NCI-H187 (cell line): ENCODE measurements at places on chromosomes 12 and 14.

DNA sequence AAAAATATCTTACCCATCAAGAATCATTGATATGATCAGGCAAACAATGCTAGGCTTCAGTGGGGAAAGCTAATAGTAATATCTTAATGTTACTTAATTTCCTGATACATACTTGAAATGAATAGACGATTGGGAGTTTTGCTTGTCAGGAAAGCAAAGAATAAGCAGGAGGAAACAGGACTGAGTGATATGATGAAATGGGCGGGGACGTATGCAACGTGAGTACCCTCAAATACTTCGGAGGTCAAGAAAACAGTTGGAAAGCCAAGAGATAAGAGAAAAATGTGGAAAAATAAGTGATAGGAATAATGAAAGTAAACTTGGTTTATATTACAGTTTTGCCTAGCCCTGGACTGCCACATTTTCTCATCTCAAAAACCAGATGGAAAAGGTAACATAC is 49.2 kb downstream of the METTL25 start:
- DNase-seq, result no peak

- no peak for DNase-seq
These were observed 2.2 kb downstream of the SCARB1 start for GRCh38 chr12:124861492-124861891.

- DNase-seq, result no peak
These were observed 13.1 kb downstream of the ITGA7 start for GRCh38 chr12:55694651-55695050.

DNA sequence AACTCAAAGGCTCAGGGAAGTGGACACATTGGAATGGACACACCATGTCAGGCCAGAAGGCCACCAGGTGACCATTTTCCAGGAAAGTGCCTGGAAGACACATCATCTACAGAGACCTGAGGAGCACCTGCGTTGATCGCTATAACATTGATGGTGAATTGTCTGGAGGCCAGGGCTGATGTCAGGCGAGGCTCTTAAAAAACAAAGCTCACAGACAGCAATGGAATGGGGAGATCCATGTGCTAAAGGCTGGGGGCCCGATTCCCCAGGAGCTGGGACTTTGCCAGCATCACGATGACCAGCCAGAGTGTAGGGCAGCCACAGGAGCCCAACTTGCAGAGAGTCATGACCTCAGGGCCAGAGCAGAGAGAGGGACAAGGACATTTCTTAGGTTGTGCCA is 30.3 kb downstream of the DIO3 start:
- DNase-seq, result no peak

DNA sequence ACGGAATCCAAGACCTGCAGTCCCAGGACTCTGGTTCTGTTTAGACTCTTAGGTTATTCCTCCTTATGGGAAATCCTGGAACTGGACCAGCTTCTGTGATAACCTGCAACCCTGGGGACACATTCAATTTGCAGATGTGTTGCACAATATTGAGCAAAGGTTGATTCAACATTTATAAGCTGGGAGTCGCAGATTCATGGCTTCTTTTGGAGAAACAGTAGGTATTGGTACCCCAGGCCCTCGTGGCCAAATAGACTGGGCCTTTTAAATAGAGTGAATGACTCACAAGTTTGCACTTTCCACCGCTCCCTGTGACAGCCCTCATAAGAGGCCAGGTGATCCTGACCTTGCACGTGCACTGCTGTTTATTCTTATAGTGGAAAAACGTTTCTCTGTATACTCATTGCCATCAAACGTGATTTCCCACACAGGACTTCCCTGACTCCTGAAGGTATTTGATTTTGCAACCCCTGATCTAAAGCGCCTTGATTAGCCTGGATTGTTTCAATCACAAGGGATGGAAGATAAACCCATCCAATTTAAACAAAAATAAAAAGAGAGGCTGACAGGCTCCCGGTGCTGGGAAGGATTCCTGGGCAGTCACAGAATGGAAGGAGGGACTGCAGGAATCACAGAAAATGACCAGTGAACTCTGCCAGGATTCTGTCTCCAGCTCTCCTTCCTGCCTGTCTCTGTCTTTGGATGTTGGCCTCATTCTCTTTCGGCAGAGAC is 98.0 kb downstream of the VCPKMT start:
- DNase-seq, result no peak

GRCh38 chr14:88163731-88164255 is 158.9 kb downstream of the GPR65 start:
- no peak for DNase-seq

DNA sequence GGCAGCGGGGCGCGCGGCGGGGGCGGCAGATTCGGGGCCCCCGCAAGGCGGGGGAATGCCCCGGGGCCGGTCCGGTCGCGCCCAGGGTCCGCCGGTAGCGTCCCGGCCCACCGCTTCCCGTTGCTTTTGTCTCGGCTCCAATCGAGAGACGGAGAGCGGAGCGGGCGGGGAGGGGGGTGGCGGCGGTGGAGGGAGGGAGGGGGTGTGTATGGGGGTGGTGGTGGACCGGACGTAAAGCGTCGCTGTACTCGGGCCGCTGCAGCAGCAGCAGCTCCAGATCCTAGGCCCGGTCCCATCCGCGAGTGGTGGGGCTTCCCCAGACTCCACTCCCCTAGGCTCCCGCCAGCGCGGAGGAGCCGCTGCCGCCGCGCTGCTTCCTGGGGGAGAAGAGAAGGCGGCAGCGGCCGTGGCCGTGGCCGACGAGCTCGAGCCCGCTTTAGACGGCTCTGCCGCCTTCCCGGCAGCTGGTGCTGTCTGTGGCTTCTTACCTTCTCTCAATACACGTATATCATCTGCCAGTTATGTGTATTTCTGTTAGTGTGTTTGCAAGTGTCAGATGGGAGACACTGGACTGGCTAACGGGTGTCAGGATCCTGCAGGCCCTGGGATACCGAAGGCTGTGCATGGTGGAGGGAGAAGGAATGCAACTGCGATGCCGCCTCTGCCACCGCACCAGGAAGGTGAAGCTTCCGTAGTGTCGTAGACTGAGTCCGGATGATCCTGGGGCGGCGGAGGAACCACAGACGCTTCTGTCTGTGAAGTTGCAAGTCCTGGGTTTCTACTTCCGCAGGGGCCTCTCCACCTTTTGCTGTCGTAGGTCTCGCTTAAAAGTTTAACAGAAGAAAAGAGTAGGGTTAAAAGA is 508 bp downstream of the CNOT2 start:
- DNase-seq, result peak; percentile 87

DNA sequence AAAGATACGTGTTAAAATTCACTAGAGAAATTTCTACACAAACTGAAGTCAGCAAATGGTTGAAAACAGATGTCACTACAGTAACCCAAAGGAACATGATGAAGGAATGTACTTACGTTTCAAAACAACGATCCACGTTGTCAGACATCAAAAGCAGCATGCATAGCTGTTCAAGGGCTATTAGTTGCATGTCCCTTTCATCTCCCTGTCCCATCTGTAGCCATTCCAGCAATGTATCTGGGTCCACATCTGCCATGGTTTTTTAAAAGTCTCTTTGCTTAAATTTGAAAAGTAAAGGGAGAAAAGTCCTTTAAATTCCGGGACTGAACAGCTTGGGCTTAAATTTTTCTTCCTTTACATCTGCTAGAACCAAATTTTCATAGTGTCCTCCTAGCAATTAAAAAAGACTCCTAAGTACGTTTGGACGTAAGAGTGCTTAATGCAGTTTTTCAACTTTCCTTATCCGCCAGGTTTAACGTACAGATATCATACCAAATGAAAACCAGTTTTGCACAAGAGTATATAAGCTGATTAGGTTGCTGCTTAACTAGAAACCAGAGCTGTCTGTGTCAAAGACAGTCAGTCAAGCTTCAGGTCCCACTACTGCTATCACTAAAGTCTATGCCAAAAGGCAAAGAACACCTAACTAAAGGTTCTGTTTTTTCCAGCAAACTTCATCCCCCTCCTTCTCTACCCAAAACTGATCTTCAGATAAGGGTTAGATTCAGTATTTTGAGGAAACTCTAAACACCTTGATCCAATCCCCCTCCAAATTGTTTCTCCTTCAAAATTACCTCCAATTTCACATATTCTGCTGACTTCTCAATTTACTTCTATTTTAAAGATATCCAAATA is 1.7 kb downstream of the HECTD1 start:
- peak; percentile 49 for DNase-seq

DNA sequence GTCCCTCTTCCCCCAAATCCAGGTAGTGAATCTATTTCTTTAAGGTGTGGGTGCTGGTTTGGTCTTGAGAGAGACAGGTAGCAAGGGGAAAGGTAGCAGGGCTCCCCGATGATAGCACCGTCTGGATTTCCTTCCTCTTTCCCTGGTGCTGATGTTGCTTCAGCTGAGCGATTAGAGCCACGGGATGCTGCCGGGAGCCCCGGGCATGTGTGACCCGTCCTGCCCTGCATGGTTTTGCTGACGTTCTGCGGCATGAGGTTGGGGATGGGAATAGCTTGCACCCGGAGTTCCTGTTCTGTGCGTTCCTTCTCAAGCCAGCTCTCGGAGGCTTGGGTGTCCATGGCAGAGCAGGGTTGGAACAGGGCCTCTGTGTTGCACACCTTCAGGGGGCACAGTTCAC is 107.3 kb downstream of the TSPAN9 start:
- DNase-seq, result no peak

GRCh38 chr14:45270031-45270430 is 17.0 kb upstream of the MIS18BP1 start:
- no peak for DNase-seq

DNA sequence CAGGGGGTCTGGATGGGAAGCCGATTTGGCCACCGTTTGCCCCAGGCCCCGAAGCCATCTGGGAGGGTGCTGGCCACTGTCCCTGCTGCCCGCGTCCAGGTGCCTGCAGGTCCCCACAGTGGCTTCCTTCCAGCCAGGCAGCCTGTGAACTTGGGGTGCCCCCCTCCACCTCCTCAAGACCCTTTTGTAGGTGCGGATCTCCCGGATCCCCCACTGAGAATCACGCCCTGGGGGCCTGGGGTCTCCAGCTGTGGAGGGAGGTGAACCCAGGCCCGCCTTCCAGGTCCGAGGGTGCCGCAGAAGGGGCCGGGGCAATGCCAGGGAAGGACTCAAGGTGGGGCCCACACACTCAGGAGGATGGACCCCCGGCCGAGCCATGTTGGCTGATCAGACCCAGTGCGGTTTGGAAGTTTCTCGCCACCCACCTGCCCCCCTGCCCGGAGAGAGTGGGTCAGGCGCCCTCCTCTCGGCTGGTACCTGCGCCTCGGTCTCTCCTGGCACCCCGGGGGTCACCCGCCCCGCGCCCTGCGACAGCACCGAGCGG is 1.7 kb downstream of the MMP17 start:
- no peak for DNase-seq

DNA sequence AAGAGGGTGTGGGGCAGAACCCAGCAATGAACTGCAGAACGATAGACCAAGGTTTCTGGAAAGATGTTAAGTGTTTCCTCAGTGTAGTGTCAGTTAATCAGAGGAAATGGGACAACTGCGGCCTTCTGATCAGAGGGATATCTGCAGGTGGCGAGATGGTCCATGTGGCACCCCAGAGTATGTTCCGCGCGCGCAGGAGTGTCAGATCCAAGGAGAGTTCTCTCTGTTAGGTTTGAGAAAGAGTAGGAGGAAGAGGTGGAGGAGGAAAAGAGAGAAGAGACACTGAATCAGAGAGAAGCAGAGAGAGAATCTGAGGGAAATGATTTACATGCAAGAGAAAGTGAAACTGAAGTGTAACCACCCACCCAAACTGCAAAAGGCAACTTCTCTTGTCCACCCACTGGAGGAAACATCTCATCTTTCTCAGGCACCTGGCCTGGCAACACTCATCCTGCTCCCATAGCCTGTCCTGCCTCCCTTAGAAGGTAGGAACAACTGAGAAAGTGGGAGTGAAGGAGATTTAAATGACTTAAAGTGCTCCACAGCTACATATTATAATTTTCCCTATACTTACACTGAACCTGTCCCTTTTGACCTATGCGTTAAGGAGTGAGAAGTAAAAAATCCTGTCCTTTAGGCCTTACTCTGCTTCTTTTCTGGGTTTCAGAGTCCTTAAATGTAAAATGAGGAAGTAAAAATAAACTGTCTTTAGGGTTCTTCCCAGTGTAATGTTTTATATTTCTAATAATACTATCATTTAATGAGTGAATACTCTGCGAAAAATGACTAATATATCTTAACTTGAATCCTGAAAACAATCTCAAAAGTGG is 6.8 kb upstream of the TESPA1 start:
- DNase-seq, result no peak

GRCh38 chr12:90399357-90399756 is 555.6 kb downstream of the CCER1 start:
- peak; percentile 25 for DNase-seq

DNA sequence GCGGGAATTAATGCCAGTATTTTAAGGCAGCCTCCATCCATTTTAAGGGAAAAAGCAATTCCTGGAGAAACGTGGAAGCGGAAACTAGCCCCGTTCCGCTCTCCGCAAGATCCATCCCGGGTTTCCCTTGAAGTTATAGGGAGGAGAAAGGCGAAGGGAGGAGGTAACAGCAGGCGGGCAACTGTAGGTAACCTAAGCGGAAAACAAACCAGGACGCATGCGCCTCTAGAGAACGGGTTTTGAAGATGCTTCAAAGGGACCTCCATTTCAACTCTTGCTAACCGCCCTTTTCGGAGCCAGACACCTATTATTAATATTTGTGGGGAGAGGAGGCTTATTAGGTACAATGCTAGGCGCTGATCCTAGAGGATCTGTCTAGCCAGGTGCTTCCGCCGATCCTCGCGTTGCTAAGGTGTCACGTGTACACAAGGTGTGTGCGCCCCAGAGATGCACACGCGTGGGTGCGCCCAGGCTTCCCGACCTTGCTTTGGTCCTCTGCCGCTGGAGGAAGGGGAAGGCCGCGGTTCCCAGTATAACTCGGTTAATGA is 6.2 kb downstream of the TBX5 start:
- no peak for DNase-seq

DNA sequence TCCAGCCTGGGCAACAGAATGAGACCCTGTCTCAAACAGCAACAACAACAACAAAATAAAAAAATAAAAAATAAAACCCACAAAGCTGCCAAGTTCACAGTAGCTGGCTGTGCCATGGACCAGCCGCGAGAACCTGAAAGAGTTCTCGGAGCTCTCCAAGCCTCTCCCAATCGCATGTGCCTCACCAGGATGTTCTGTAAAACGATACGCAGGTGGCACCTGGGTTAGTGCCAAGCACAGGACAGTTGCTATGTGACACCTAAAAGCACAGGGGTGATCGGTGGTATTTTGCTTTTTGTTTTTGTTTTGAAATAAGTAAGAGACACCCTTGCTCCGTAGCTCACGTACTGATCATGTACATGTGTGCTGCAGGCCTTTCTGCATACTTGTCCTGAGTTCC is 52.4 kb downstream of the RFLNA start:
- DNase-seq, result no peak

GRCh38 chr12:44154128-44154527 is 318.2 kb downstream of the TMEM117 start:
- no peak for DNase-seq

- DNase-seq, result peak; percentile 24
These were observed 370.2 kb upstream of the CCDC196 start for GRCh38 chr14:66115740-66116502.
